ENCODE measurements at places on chromosomes 4 and X.

DNA sequence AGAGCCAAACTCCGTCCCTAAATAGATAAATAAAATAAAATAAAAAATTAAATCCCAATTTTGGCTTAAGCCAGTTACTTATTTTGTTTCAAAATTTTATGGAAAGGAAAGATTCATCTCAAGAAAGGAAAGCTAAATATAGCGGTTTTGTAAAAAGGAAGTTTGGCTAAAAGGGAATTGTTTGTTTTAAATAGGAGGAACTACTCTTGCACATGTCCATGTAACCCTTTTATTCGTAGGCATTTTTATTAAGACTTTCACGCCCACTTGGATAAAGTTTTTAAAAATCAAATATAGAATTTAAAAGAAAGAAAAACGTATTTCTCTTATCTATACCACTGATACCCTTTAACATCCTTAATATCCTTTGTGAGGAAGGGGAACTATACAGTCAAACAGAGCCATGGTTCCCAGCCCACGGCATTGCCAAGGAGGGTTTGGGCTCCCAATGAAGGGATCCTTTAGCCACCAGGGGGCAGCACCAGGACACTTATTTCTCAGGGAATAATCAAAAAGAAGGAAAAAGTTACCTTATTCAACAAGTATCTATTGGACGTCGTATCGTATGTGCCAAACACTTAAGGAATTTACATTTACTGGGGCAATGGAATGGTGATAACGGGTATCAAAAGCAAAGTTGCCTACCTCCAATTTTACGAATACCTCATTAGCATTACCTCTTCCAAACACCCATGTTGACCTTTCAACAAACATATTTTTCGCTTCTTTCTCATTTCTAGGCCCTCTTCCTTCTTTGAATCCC is 27.7 kb downstream of the CDKN2AIP start:
- DNase-seq, result peak; percentile 61

- DNase-seq, result no peak
Observed at GRCh38 chr4:189769131-189769530, 171.5 kb upstream of the FRG1 start.

DNA sequence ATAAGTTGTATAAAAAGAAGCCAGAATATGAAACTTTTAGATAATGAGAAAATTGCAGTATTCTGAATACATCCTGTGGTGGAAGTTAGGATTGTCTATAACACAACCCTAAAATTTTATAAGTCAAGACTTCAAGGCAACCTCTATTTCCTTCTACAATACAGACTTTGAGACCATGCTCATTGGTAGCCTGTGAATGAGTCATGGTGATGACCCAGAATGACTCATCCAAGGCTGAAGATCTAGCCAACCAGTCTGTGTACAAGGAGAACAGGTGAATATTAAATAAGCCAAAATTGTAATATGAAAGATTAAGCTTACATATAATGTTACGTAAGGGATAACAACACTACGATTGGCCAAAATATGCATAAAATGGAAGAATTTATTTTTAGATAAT is 475.9 kb upstream of the GALNT7 start:
- DNase-seq, result no peak

DNA sequence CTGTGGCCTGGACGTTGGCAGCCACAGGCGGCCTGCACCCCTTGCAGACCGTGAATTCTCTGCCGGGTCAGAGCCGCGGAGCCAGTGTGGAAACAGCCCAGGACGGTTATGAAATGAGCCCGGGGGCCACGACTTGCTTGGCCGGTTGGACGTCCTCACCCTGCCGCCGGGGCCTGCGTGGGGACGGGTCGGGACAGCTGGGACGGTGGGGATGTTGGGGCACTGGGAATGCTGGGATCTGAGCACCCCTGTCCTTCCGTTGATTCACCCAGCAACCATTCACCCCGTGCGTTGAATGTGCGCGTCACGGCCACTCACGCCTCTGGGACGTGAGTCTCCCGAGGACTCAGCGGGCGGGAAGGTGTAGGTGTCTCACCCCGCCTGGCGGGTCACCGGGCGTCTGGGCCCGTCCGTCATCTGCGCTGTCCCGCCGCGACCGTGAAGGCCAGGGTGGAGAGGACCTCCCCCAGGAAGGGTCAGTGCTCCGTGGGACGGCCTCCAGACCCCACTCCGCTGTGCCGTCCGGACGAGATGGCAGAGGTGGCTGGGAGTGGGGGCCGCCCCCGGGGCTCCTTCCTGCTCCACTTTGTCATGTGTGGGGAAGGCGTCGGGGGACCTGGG is 4.5 kb upstream of the PLCXD1 start:
- DNase-seq, result no peak
